Activated effector memory CD4-positive, alpha-beta T cell treated with anti-CD3 and anti-CD28 coated beads, Interleukin-2, amount 50 U/mL, for 16 hours (primary cell): ENCODE measurements at places on chromosomes 11 and 22.

DNA sequence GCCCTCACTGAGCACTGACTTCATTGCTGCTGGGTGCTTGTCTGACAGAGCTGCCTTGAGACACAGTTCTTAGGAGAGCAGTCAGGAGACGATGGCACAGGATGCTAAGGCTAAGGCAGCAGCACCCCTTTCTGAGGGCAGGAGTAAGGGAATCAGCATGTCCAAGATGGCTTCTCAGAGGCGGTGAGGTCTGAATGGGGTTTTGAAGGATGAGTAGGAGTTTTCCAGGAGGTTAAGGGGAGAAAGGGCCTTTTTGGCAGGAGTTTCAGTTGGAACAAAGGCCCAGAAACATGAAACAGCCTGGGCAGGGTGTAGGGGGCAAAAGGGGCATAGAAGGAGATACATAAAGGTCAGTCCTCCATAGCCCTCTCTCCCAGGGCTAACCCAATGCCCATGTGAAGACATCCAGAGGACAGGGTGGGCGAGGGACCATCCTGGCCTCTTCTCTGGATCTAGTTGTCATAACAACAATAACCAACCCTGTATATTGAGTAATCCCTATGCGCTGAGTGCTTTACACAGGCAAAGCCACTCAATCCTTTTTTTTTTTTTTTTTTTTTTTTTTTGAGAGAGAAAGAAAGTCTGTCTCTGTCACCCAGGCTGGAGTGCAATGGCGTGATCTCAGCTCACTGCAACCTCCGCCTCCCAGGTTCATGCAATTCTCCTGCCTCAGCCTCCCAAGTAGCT lies 19.0 kb downstream of the CYTH4 start:
- no peak for DNase-seq

- DNase-seq: no peak
Observed at GRCh38 chr22:41739576-41739975, 40.3 kb downstream of the MEI1 start.

DNA sequence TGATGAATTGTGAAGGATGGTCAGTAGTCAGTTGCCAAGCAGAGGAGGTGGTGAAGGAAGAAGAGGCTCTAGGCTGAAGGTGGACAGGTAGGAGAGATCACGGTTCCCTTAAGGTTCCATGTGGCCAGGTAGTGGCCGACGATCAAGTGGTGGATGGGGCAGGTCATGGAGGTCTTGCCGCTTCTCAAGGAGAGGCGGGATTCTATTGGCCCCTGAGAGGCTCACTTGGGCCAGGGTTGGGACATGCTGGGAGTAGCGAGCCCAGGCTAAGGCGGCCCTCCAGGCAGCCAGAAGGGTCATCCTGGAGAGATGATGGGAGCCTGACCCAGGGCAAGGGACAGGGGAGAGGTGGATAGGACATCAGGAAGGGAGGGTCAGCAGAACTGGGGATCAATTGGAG lies 20.9 kb upstream of the TMPRSS4 start:
- DNase-seq: peak; percentile 57

GRCh38 chr11:58622344-58622743 lies at the start of gene CNTF:
CNTF (plus strand) TSS chr11:58622665; CDS start chr11:58622753, 88 bp downstream.
- no peak for DNase-seq

- no peak for DNase-seq
Observed at GRCh38 chr11:96211436-96211835, 131.6 kb downstream of the MAML2 start.

- DNase-seq: no peak
Observed at GRCh38 chr11:62487738-62488551, 58.7 kb downstream of the AHNAK start.

DNA sequence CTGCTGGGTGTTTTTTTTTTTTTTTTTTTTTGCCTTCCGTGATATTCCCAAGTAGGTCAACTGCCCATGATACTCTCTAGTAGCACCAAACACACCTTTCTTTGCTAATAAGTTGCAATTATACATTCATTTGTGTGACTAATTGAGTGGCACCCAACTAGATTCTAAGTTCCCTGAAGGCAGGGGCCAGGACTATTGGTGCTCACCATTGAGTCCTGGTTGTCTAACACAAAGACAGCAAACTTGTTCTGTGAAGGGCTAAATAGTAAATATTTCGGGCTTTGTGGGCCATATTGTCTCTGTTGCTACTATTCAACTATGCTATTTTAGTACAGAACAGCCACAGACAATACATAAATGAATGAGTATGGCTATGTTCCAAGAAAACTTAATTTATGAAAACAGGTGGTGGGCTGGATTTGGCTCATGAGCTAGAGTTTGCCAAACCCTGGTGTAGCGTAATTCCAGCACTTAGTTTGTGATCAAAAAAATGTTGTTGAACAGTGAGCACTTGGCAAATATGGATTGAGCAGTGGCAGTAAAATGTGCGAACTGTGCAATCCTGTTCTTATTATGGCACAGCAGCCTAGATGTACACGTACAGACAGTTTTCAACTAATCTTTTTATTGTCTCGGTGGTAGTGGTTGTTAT lies 11.3 kb downstream of the ENDOD1 start:
- no peak for DNase-seq

GRCh38 chr11:128057786-128058395 lies 529.5 kb downstream of the ETS1 start:
- DNase-seq: no peak

- no peak for DNase-seq
Observed at GRCh38 chr11:78346799-78347198, 70.8 kb downstream of the GAB2 start.

GRCh38 chr11:82757660-82758357 lies 24.1 kb upstream of the FAM181B start:
- DNase-seq: no peak

DNA sequence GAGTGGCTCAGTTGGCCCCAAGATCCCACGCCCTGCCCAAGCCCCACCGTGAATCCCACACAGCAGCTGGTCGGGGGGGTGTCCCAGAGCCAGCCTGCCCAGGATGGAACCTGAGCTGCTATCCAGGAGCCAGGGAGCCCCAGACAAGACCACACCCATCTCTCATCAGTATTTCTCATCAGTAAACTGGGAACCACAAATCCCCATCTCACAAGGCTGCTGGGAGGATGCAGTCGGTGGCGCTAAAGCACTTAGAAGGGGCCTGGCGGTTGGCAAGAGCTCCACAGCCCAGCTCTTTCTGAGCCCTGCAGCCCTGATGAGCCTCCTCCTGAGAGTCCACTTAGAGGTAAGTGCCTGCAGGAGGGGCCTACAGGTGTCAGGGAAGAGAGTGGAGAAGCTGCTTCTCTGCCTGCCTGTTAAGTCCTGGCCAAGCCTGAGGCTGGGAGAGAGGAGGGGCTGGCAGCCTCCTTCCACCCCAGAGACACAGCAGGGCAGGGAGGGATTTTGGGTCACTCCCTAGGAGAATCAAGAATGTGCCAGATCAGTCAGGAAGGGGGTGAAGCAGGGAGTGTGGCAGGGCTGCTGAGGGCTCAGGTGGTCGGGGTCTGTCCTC lies 6.1 kb downstream of the FADS3 start:
- no peak for DNase-seq

- DNase-seq: no peak
Observed at GRCh38 chr11:43987384-43988039, 45.1 kb downstream of the C11orf96 start.

DNA sequence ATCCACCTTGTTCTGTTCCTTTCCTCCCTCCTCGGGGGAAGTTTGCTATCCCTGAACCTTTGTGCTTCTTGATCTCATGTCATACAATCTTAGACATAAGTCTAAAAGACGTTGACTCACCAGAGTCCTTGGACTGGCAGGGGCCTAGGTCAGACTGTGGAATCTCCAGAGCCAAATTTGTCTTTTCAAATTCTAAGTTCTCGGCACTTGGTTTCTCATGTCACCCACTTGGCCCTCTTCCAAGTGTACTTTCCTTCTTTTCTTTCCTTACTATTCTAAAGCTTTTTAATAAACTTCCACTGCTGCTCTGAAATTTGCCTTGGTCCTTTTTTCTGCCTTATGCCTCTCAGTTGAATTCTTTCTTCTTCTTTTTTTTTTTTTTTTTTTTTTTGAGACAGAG lies 30.1 kb upstream of the SMPD1 start:
- no peak for DNase-seq

GRCh38 chr22:37141476-37141875 lies 8.2 kb downstream of the IL2RB start:
- DNase-seq: no peak

- DNase-seq: no peak
Observed at GRCh38 chr22:47036352-47036751, 273.9 kb downstream of the TBC1D22A start.

GRCh38 chr11:116563712-116564047 lies 209.1 kb downstream of the BUD13 start:
- DNase-seq: no peak

DNA sequence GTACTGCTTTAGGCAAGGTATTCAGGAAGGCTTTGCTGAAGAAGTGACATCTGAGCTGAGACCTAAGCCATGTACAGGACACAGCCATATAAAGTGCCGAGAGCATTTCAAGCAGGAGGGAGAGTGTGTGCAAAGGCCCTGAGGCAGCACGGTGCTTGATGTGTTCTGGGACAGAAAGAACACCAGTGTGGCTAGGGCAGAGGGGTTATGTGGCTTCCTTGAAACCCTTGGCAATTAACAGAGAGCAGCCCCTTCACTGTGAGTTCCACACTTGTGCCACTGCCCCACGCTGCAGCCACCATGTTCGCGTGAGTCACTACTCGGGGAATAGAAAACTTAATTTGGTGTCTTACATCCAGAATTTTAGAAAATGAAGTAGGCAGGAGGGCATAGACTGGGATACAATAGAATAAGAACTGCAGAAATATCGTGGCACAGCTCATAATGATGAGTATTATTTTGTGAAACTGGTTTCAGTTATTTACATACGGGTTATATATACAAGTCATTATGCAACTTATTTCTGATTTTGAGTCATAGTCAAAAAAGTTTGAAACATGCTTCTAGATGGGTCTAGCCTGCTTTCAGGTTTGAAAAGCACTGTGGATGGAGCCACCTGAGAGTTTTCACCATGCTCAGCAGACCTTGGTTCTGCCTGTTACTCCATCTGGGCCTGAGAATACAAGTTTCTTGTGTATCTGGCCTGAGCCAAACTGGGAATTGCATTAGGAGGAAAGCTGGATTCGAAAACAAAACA lies 11.8 kb downstream of the IL10RA start:
- DNase-seq: peak; percentile 68

DNA sequence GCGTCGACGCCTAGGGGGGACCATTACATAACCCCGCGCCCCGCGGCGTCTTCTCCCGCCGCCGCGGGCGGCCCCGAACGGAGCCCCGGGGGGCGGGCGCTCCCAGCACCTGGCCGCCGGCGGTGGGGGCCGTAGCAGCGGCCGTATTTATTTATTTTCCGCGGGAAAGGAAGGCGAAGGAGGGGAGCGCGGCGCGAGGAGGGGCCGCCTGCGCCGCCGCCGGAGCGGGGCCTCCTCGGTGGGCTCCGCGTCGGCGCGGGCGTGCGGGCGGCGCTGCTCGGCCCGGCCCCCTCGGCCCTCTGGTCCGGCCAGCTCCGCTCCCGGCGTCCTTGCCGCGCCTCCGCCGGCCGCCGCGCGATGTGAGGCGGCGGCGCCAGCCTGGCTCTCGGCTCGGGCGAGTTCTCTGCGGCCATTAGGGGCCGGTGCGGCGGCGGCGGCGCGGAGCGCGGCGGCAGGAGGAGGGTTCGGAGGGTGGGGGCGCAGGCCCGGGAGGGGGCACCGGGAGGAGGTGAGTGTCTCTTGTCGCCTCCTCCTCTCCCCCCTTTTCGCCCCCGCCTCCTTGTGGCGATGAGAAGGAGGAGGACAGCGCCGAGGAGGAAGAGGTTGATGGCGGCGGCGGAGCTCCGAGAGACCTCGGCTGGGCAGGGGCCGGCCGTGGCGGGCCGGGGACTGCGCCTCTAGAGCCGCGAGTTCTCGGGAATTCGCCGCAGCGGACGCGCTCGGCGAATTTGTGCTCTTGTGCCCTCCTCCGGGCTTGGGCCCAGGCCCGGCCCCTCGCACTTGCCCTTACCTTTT lies at the start of gene EP300:
Gene EP300, plus strand, starts transcription at position 570 of the 795 bp plus-strand sequence. CDS start 413 bp downstream, outside the sequence.
- peak; percentile 95 for DNase-seq

GRCh38 chr22:21067901-21068680 lies 22.3 kb downstream of the LRRC74B start:
- no peak for DNase-seq

DNA sequence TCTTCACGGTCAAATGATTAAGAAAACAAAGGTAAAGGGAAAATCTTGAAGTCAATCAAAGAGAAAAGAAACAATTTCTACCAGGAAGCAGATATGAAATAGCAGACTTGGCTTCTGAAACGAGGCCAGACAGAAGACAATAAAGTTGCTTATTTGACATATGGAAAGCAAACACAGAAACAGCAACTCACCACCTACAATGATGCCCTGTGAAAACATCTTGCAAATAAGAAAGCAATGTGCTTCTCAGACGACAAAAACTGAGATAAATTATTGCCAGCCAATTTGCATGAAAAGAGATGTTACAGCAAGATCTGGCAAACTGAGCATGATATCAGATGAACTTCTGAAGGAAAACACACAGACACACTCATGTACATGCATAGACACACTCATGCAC lies 45.9 kb upstream of the CTSC start:
- DNase-seq: no peak

DNA sequence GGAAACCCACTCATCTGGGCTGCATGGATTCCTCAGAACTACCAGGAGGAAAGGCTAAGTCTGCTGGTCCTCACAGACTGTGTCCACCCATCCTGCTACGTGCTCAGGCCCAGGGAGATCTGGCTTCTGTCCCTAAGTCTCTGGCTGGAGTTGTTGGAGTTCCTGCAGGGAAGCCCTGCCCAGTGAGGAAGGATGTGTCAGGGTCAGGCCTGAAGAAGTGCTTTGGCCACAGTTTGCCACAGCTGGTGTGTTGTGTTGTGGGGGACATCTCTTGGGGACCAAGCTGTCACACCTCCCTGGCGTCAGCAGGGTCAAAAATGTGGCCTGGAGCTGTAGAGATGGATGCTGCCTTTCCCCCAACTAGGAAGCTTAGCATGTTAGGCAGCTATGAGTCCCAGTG lies 684.7 kb downstream of the METTL15 start:
- DNase-seq: no peak

DNA sequence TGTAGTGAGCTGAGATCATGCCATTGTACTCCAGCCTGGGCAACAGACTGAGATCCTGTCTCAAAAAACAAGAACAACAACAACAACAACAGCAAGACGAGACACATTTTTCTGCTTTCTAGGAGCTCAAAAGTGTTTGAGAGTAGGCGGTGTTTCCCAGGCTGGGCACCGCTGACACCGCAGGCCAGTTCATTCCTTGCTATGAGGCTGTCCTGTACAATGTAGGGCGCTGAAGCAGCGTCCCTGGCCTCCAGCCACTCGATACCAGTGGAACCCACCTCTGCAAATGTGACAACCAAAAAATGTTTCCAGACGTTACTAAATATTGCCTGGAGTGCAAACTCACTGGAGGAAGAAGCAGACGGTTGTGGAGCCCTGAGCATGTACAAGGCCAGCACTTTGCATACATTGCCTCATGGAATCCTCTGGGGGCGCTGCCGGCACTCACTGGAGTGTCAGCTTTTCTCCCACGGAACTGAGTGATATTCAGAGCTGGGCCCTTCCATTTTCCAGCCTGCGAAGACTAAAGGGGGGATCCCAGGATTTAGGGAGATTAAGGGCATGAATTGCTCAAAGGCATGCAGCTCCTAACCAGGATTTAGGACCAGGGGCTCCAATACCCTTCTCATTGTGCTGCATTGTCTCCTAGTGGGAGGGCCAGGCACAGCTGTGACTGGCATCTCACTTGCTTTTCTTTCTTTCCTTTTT lies 5.8 kb upstream of the MIEF1 start:
- peak; percentile 84 for DNase-seq
